ENCODE measurements at places on chromosomes 3 and 15. TPM values are rescaled to one million over a fixed set of nuclear protein-coding genes. Genes with fewer than 3 reads are reported as not detected.

Gene SLC24A5
- not detected for total RNA-seq

Gene TGM5
- not detected for total RNA-seq

Gene SLC51A
- 10.0 TPM for total RNA-seq

Gene SYNPR
- total RNA-seq: not detected

Gene GOLIM4
- total RNA-seq: 28.5 TPM

Gene DNAJA4
- total RNA-seq: 5.4 TPM

Gene PP2D1
- not detected for total RNA-seq

Gene EPHA6
- 1.8 TPM for total RNA-seq
